AG04450 (cell line): ENCODE measurements at places on chromosomes 16 and 17.
A peak's percentile ranks its signal among the peaks of the same experiment; 100 is the strongest.

DNA sequence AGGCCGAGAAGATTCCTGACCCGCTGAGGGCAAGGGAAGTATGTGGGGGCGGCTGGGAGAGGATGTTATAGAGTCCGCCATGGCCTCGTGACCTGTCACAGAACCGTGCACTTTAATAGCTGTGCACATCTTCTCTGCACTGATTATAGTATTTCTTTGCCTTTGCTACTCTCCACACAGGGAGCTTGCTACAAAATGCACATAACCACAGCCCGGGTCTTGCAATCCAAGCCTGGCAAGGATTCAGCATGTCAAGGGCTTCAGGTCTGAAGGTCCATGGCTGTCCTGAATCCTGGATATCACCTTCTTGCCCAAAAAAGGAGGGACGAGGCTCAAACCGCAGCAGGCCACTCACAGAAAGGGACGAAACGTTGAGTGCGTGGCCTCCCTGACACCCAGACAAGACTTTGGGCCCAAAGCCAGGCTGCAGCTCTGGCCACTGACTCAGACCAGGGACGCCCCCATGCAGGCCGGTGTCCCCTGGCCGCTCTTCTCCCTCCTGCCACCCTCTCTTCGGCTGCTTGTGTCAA, 43.7 kb downstream of the USP22 start:
- no peak for DNase-seq

DNA sequence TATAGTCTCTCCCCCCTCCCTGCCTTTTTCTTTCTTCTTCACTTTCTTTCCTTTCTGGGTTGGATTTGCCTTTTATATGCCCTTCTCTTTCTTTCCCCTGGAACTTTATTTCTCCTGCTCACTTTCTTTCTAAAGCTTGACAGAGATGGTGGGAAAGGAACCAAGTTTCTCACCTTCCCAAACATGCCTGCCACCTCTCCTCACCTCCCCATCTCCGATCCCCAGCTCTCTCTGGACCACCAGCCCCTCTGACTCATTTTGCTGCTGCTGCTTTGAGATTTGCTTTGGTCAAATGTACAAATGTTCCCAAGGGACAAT, 6.7 kb upstream of the LHX1 start:
- DNase-seq: no peak

DNA sequence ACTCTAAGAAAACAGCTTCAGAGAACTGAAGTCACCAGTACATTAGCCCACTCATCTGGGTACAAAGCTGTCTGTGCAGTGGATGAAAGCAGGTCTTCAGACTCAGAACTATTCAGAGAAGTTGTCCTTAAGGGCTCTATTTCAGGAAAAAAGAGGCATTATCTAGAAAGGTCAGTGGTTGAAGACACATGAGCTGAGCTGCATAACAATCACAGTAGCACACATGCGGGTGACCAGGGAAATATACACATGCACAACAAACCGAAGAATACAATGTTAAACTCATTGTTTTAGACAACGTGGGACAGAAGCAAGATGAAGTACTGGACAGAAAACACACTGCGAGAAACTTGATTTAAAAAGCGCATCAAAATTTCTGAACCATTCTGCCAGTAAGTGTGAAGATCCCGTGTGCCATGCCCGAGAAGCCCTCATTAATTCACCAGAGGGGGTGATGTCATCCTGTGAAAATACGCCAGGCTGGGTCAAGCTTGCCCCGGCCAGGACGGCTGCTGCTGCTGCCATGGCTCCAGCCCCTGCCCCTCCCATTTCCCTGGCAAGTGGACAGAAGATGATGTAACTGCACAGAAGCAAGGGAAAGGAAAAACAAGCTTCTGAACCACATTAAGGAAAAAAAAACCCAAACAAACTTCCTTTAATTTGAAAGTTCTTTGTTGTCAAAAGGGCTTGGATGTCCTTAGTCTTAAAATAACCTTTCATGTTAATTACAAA, 10.1 kb downstream of the DYNC1LI2 start:
- DNase-seq: peak; percentile 61

- no peak for DNase-seq
Observed at GRCh38 chr17:50560931-50561745, 623 bp downstream of the CACNA1G start.
